ENCODE measurements at places on chromosomes 4 and X.

DNA sequence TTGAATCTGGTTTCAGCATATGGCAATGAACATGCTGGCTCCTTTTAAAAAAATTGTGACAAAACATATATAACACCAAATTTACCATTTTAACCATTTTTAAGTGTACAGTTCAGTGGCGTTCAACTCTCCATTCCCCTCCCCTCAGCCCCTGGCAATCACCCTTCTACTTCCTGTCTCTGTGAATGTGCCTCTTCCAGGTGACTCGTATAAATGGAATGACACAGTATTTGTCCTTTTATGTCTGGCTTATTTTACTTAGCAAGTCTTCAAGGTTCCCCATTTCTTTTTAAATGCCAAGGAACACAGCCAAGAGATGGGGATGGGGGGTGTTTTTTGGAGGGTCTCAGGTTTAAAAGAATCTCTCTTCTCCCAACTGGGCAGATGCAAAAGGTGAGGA, 35.4 kb upstream of the BCLAF3 start:
- no peak for DNase-seq

- DNase-seq, result no peak
Observed at GRCh38 chr4:186104890-186105646, 564 bp downstream of the FAM149A start.

DNA sequence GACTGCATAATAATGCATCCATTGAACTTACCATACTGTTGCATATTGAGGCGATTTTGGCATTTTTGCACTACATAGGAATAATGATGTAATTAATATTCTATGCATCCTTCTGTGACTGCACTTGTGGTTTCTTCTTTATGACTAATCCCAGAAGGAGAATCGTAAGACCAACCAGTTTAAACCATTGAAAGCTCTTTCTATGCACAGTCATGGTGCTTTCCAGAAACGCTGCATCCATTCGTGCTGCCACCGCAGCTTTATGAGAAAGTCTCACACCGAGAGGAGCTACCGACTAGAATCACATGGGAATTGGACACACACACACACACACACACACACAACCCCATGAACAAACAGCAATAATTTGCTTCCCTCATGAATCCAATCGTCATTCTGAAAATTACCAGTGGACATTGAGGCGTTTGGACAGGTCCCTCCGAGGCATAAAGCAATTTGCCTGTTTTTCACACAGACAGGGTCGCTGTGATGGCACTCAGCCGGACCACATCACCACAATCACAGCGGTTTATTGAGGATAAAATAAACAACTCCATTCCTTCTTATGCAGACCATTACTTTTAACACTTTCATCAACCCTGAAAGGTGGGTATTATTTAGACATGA, 64.2 kb downstream of the PACRGL start:
- no peak for DNase-seq

GRCh38 chr4:100949350-100949935, 397.9 kb downstream of the PPP3CA start:
- no peak for DNase-seq

DNA sequence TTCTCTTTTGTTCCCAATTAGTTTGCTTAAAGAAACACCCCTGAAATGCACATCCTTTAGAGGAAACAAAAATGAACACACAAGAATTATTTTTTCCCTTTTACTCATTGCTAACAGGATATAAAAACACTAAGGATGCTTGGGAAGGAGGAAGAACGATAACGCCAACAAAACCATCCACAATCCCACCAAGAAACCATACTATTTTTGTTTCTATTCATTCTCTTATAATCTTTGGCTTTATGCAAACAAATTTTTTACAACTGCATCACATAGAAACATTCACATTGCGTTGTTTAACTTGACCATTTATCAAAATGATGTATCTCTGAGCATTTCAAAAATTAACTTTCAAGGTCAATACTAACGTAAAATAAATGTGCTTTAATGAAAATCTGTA, 12.0 kb downstream of the APBB2 start:
- no peak for DNase-seq

- no peak for DNase-seq
Observed at GRCh38 chr4:128846063-128846462, 36.6 kb downstream of the JADE1 start.

DNA sequence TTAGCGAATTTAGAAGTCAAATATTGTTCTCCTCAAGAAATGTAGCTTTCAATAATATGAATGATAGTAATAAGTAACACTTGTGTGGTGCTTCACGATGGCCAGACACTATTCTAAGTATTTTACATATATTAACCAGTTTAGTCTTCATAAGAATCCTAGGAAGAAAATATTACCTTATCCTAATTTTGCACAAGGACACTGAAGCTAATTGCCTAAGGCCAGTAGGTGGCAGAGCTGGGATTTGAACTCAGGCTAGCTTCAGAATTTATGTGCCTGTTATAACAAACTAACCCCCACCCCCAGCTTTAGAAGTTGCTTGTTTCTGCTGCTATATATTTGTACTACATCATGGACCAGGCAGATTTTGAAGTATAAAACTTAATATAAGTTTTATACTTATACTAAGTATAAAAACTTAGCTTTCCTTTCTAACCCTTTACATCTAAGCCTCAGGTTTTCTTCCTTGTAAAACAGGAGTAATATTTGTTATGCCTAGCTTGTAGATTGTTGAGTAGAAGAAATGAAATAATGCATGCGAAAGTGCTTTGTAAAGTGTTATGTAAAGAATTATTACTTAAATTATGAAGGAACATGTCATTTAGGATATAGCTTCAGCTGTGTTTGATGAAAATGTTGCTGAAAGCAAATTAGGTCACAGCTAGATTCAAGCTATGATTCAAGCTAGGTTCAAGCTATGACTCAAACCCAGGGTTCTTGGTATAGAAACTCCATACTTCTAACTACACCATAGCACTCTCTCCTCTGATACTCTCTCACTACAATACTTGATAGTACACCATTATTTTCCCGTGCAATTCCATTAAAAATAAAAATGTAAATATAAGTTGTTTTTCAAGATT, 4.2 kb upstream of the CDS1 start:
- DNase-seq, result no peak

All from SK-N-MC (cell line).